AG09309 (cell line): ENCODE measurements at places on chromosomes 7 and 10.

GRCh38 chr7:27210441-27211083, 10.7 kb upstream of the HOXA13 start:
- DNase-seq, result no peak

GRCh38 chr10:132743925-132744490, 41.9 kb downstream of the NKX6-2 start:
- no peak for DNase-seq

DNA sequence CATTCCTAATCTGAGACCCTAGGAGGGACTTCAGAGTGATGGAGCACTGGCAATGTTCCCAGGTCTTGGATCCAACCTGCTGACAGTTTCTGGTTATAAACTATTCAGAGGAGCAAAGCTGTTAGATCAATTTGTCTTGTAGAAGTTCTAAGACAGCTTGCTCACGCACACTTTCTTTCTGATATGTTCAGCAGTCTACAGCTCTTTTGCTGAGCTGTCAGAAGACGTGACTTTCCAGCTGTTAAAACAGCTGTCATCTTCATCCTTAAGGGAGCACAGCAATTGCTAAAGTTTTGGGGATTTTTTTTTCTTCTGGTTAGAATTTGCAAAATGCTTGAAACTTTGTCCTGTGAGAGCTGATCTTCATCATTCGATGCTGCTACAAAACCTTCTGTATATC, 823.1 kb downstream of the SORCS1 start:
- no peak for DNase-seq

DNA sequence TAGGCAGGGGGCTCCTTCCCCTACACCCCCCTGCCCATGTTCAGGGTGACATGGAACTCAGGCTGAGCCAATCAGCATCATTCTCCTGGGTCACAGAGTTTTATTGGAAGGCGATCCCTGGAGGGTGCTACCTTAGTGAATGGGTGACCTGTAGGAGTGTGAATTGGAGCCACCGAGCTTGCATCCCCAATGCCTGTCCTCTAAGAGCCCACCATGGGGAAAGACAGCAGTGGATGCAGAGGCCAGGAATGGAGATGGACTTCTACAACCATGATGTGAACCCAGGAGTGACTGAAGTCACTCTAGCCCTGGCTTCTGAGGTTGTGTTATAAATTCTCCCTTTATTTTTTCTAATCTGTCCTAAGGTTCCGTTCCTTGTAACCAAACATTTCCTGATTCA, 89.4 kb downstream of the CCDC71L start:
- DNase-seq, result no peak

DNA sequence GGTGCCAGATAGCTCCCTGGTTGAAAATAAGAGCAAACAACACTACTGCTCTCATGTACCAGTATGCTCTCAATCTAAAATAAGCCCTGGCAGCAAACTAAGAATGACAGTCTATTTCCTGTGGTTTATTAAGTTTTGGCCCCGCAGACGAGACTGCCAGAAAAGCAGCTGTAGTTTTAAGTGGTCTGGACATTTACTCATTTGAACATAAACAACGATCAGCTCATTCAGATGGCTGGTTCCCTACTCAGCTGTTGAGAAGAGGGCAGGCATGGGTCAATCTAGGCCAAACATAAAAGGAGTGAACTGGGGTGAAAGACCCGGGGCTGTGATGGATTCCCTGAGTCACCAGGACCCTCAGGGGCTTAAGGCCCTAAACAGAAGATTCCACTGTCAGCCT, 4.5 kb downstream of the TRIL start:
- no peak for DNase-seq

GRCh38 chr10:48509974-48510692, 94.7 kb downstream of the ARHGAP22 start:
- no peak for DNase-seq

DNA sequence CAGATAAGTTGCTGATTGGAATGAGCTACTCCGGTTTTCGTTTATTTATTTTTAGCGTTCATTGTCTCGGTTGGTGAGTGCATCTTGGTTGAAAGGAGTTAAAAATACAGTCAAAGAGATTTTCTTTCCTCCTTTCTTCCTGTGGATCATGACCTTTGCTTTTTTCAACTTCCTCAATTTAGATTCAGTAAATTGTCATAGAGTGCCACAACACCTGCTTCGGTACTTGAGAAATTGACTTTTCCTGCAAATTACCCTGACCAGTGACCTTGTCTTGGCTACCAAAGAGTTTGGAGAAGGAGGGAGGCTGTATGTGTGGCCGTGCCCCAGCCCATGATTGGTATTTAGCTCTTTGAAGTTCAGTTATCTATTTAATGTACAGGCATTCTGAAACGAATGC, 128.7 kb downstream of the FAM204A start:
- no peak for DNase-seq

DNA sequence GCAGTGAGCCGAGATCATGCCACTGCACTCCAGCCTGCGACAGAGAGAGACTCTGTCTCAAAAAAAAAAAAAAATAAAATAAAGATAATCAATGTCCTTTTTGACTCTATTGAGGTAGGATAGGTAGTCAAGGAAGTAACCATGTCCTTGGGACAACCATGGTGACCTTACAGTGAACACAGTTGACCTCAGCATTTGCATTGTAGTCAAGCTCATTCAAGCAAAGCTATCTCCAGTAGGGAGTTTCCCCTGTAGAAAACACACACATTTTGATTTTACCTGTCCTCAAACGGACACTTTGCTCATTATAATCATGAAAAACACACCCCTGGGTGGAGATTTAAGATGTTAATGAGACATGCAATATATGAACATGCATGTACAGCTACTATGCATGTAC, 171.7 kb downstream of the KIF20B start:
- DNase-seq, result no peak

DNA sequence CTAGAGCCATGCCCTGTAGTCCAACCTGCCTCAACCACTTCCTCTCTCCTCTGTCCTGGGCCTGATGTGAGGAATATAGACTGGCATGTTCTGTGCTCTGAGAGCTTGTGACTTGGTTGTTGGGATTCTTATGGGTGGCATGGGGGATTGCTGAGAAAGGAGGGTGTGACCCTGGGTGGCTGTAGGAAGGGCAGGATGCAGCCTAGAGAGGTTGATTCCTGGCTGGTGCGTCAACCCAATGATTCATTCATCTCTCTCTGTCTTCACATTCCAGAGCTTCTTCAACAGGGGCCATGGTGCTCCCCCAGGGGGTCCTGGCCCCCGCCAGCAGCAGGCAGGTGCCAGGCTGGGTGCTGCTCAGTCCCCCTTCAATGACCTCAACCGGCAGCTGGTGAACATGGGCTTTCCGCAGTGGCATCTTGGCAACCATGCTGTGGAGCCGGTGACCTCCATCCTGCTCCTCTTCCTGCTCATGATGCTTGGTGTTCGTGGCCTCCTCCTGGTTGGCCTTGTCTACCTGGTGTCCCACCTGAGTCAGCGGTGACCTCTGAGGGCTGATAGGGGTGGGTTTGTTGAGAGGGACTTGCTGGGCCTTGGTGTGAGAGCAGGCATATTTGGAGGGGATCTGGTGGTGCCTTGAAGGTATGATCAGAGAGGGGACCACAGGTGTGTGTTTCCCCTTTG, 2.6 kb downstream of the FAM241B start:
- no peak for DNase-seq

- DNase-seq, result no peak
Observed at GRCh38 chr7:28631995-28632394, 219.7 kb downstream of the CREB5 start.

DNA sequence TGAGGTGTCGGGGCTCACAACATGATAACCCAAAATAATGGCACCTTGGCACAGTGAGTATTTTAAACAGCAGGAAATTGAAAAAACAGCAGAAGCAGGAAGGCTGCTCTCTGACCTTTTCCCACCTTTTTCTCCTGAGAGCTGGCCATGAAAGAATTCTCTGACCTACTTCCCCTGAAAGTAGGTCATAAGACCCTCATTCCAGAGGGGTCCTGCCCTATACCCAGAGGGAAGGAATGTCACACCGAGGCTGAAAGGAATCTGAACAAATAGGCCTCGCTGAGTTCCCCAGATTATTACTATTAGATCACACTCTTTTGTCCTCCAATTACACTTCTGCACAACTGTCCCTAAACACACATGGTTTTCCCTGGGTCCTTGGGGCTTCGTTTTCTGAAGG, 18.8 kb downstream of the CPVL start:
- DNase-seq, result no peak

GRCh38 chr7:28808796-28809533, 149.2 kb downstream of the TRIL start:
- DNase-seq, result no peak

- DNase-seq, result no peak
Observed at GRCh38 chr10:86770412-86770960, 14.1 kb downstream of the BMPR1A start.

- DNase-seq, result no peak
Observed at GRCh38 chr7:120014925-120015465, 258.0 kb upstream of the KCND2 start.

DNA sequence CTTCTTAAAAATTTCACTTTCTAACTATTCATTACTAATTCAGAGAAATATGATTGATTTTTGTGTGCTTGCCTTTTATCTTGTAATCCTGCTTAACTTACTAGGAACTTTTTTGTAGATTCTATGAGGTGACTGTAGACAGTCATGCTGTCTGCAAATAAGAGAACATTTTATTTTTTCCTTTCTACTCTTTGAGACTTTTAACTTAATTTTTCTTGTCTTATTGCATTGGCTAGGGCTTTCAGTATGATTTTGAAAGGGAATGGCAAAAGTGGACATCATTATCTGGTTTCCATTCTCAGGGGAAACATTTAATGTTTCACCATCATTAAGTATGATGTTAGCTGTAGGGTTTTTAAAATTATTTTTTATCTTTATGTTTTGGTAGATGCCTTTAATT, 23.6 kb downstream of the TBC1D12 start:
- DNase-seq, result no peak

DNA sequence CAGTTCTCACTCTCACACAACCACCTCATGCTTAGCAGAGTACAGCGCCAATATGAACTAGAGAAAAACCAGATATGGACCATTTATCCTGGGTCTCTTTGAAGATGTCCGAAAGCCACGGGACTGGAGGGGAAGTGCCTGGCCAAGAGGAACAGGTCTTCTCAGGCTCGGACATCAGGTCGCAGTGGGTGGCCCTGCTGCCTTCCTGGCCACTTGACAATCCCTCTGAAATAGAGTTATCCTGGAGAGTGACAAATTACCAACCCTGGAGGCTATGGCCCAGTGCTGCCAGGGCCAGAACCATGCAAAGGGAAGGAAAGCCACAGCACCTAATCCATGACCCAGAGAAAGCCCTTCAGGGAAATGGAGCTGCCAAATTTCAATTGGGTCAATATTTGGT, 646.8 kb upstream of the NRP1 start:
- no peak for DNase-seq

DNA sequence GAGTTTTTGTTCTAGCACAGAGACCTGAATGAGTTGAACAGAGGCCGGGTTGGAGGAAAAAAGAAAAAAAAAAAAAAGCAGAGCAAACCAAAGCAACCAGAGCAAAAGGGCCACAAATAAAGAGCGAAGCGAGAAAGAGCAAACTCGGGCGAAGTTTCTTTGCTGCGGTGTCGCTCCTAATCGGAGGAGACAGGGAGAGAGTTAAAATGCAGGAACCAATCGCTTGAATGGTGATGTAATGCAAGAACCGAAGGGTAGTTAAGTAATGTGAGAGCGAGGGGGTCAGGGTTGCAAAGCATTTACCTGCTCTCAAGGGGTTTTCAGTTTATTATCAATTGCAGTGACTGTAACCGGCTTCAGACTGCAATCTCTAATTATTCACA, 271.7 kb downstream of the TRIL start:
- DNase-seq, result no peak

DNA sequence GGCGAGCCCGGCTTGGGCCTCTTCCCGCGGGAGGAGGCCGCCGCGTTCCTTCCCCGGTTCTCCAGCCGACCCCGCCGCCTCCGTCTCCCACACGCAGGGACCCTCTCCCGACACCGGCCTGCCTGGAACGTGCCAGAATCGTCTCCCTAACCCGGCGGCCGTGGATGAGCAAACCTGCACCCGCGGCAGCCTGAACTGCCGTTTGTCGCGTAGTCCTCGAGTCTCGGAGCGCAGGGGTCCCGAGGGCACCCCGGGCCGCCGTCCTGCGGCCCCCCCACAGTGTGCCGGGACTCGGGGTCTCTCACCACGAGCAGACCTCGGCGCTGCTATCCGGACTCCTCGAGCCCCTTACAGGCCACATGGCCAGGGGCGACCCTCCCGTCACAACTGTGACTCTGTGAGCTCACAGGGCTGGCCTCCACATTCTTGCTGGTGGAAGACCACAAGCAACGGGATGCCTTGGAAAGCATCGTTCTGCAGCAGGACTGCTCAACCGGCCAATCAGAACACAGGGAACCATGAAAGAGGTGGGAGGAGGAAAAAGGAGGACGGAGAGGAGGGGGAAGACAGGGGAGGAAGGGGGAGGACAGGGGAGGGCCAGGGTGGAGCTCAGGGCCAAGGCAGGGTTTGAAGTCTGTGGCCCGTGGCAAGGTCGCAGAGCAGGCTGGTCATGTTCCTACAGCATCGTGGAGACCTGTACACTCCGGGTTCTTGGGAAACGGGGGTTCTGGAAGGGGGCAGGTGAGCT, 276.9 kb downstream of the DNAJB6 start:
- no peak for DNase-seq

- DNase-seq, result no peak
Observed at GRCh38 chr10:29228562-29228961, 60.3 kb upstream of the LYZL1 start.

DNA sequence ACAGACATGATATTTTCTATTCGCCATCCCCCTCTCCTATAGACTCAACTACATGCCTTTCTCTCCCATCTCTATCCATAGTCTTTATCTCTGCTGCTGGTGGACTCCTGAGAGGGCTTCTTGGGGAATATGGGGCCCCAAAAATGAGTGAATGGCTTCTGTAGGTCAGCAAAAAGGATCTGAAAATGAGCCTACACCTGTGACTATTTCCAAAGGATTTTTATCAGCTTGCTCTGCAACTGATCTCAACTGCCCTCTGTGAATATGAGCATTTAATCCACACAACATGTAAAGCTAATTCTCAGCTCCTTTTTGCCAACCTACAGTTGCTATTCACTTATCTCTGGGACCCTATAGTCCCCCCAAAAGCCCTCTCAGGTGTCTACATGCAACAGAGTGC, 36.2 kb downstream of the PRSS2 start:
- no peak for DNase-seq

DNA sequence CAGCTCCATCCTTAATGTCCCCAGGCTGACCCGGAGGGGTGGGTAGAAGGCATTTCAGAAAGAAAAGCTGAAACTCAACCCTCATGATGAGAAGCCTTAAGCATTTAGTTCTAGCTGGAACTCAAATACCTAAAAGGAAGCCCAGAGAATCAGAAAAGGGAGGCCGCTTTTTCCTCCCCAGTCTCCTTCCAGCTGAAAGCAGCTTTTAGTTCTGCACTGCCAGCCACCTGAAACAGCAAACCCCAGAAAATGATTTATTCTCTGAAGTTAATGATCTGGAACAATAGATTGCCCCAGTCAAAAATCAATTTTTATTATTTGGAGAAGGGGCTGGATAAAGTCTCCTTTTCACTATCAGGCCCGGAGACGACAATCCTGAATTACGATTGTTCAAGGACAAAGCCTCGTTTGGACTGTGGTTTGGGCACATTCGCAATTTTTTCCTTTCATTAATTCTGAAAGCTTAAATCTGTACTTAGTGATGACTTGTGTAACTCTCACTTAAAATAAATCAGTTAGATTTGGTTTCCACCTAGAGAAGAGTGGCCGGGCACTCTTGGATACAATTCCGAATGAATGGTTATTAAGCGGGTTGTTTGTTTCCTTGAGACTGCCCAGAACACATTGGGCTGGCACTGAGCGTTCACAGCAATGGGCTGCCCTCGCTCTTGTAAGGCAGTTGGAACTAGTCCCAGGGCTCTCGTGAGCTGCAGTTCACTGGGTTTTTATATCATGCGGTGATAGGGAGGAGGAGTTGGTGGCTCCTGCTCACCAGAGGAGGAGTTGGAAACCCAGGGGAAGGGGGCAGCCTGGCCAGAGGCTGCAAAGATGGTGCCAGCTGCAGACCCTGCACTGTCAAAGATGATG, 262.2 kb downstream of the CCSER2 start:
- no peak for DNase-seq
